ENCODE measurements at places on chromosomes 7 and 10.

DNA sequence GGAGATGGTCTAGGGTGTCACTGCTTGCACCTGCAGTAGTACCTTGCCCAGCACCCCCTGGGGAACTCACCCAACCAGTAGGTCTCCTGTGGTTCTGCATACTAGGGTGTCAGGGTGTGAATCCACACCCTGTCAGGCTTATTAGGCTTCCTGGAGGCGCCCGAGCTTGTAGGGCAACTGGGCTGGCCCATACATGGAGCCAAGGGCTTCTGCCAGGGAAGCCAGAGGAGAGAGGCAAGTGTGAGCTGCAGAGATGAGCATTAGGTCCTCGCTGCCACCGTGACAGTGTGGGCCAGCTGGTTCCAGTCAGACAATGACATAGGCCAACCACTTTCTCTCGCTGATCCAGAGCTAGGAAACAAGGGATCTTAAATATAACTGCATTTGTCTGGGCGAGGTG, 11.2 kb downstream of the MXI1 start:
- no peak for DNase-seq

DNA sequence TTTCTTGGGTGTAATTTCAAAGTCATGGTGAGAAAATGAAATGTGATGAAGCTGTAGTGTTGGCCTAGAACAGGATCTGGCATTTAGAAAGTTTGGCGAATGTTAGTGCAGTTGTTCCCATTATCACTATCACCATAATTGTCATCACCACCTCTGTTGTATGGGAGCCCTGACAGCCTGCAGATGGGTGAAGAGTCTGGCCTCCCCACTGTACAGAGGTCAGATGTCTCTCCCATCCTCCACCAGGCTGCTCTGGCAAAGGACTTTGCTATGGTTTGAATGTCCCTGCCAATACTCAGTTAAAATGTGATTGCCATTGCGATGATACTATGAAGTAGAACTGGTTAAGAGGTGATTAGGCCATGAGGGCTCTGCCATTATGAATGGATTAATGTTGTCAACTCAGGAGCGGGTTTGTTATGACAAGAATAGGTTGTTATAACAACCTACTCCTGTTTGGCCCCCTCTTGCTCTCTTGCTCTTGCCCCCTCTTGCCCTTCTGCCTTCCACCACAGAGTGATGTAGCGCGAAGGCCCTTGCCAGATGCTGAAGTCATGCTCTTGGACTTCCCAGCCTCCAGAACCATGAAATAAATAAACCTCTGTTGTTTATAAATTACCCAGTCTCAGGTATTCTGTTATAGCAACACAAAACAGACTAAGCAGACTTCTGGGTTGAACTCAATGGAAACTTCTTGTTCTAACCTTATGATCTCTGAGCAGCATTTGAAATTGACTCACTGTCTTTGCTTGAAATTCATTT, 90.0 kb downstream of the GRK5 start:
- DNase-seq = no peak

DNA sequence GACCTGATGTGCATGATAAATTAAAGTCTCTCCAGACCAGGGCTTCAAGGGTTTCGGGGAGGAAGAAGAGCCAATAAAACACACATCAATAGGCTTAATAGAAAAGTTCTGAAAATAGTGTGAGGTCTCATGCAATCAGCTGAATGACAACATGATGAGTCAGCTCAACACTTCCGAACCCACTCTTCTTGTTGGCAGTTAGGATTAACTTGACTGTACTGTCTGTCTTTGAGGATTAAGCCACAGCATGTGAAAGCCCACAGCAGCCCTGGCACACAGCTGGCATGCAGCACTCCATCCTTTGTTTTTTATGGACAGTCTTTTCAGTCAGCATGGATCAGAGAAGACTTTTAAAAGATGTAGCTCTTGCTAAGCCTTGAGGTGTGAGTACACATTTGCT, 526.9 kb upstream of the VSTM2A start:
- DNase-seq = peak; percentile 49

DNA sequence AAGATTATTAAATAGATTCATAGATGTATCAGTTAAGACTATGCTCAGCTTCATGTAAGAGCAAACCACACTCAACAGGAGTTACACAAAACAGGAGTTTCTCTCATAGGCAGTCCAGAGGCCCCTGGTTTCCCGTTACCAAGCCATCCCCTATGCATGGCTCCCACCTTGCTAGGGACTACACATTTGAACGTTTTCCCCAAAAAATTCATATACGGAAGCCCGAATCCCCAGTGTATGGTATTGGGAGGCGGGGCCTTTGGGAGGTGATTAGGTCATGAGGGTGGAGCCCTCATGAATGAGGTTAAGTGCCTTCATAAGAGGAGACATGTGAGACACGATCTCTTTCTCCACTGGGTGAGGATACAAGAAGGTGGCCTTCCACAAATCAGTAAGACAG, 29.1 kb downstream of the RSU1 start:
- DNase-seq = no peak

- DNase-seq = no peak
Measured at GRCh38 chr10:21022821-21023220, 125.7 kb upstream of the NEBL start.

GRCh38 chr7:412313-412710, 107.3 kb downstream of the PDGFA start:
- no peak for DNase-seq

DNA sequence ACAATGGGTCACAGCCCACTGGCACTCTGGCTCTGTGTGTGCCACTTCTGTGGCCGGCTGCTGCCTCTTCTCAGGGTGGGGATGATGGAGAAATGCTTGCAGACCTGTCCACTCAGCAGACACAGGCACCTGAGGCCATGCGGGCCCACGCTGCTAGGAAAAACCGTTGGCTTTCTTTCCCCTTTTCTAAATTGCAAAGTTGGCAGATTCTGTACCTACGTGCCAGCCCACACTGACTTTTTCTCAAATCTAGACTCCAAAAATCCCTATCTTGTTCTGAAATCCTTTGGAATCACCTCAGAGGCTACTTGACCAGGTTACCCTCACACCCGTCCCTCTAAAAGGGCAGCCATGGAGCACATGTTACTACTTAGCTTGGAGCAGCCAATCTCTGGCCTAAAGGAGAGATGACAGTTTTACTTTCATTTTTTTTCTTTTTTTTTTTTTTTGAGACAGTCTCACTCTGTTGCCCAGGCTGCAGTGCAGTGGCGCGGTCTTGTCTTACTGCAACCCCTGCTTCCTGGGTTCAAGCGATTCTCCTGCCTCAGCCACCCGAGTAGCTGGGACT, 99.4 kb downstream of the RNF216 start:
- no peak for DNase-seq

GRCh38 chr10:130958981-130959751, 352.4 kb downstream of the TCERG1L start:
- DNase-seq = no peak

- no peak for DNase-seq
Measured at GRCh38 chr7:27247452-27248426, 5.1 kb downstream of the EVX1 start.

GRCh38 chr7:81534996-81535395, 234.9 kb downstream of the HGF start:
- DNase-seq = no peak

- peak; percentile 27 for DNase-seq
Measured at GRCh38 chr10:127145173-127145572, 51.2 kb downstream of the INSYN2A start.

GRCh38 chr7:148783801-148784527, 85.3 kb downstream of the CUL1 start:
- DNase-seq = no peak

DNA sequence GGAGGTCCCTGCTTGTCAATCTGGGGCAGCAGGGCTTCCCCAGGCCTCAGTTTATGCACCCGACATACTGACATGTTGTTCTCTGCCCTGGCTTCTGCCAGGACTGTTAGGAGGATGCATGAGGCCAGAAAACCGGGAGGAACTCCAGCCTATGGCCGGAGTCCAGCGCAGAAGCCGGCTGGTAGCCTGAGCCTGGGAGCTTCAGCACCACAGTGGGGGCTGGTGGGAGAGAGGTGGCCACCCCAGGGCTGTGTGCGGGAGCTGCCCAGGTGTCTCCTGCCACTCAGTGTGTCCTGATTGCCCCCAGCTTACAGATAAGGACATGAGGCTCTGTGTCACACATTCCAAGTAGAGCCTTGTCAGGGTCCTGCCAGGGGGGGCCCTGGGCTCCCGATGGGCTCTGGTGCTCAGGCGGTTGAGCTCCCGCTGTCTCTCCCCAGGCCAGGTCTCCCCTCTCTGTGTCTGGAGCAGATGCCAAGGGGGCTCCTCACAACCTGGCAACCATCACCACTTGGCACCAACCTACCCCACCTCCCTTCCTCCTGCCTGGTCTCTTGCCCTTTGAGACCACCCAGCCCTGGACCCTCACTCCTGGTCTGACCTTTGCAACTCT, 32.3 kb downstream of the PPIF start:
- no peak for DNase-seq

DNA sequence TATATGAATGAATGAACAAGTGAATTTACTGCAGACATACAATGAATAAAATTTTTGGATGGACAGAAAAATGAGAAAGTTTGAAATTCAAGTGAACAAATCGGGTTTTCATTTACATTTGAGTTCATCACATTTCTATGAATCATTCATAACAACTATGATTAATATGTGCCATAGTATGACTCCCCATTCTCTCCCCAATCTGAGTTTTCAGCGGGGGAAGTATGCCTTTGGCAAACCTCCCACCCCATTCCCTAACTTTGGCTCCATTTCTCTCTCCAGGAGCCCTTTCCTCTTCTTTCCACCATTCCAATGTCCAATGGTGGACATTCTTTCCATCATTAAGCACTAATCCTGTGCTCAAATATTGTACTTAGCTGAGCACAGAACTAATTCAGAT, 96.8 kb upstream of the LSM8 start:
- no peak for DNase-seq

DNA sequence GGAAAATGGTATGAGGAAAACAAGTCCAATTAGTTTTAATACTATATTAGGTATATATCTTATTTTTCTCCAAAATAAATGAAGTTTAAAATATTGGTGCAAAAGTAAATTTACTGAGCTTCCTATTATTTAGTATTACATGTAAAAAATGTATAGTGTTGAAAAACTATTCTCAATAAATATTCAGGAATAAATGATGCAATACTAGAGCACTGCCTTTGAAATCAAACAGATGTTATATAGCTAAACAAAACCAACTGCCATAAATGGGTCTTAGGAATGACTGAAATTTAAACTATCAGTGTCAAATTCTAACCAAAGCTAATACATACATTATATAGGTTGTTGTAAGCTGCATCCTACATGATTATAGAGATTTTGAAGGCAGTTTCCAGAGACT, 1434.0 kb upstream of the LRRTM3 start:
- DNase-seq = no peak

- DNase-seq = no peak
Measured at GRCh38 chr10:58282615-58283014, 13.7 kb downstream of the CISD1 start.

DNA sequence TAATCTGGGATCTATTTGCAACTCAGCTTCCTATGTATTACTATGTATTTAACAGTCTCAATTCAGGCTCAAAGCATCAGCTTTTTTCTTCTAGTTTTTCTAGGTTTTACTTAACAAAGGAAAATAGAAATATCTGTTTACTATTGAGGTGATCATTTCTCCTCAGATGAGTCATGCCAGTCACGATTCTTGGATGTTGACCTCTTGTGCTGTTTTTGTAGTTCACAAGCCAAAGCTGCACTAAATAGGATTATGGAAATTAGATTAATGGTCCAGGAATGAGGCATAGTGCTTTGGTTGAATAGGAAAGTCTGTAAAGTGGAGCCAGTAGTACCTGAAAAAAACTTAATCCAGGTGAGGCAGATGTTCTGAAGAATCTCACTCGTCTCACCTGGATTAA, 198.3 kb upstream of the KAT6B start:
- DNase-seq = no peak

DNA sequence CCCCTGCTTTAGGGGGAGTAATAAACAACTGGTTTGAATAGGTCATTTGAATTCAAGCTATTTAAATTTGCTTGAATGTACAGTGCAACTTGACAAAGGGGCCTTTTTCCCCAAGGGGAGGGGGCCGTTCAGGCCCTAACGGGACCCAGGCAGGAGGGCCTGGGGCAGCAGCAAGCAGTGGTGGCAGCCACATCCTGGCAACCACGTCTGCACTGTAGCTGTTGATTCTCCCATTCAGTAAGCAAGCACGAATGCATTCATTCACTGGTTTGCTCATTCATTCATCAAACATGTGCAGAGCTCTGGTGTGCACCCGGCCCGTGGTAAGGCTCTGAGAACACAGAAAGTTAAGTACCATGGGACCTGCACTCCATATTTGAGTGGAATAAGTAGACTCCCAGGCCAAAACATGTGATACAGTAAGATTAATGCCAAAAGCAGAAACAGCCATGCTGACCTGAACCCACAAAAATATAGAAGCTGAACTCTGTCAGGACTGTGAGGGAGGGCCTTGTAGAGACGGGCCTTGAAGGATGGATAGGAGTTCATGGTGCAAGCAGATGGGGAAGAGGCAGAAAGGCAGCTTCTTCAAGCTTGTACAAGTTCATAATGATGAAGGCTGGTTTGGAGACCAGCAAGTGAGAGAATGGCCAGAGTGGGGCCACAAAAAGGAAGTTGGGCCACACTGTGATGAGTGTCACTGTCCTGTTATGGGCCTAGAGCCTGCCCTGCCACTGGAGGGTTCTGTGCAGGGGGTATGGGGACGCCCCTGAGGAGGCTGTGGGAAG, 29.3 kb upstream of the C10orf53 start:
- no peak for DNase-seq

GRCh38 chr10:7267142-7267541, 143.7 kb downstream of the SFMBT2 start:
- no peak for DNase-seq

DNA sequence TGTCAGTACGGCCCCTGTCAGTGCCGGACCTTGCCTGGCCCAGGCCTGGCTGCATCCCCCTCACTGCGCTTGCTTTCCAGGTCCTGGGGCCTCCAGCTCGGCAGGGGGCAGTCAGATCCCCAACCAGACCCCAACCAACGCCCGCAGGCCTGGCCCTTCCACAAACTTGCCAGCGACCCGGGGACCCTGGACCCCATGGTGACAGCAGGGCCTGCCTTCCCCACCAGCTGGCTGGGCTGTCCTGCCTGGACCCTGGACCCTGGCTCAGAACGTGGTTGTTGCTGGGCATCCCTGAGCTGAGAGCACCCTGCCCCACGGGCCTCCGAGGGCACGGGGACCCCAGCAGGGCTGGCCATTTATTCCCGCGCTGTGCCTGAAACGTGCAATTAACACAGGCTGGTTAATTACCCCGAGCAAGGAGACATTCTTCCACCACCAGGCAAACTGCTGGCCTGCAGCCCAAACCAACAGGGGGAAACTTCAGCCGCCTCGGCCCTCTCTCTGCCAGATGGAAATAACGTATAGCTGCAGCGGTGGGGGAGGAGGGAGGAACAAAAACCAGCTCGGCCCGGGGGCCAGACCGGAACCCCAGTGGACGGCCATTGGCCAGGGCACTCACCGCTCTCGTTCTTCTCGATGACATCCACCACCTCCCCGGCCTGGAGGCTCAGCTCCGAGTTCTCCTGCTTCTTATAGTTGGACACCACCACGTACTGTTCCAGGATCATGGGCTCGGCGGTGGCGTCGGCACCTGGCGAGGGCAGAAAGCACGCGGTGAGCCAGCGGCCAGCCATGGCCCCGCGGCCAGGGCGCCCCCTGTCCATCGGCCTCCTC, 167.1 kb downstream of the NEURL1 start:
- DNase-seq = no peak

All from urothelium cell line (cell line).